ENCODE measurements at places on chromosomes 3 and 15. TPM values are rescaled to one million over a fixed set of nuclear protein-coding genes. Genes with fewer than 3 reads are reported as not detected.

Gene ITIH4
- total RNA-seq = 9.7 TPM

Gene NEK4
- total RNA-seq = 51.1 TPM

Gene H1-8
- total RNA-seq = not detected

Gene THBS1
- total RNA-seq = 34.6 TPM

Gene ROBO1
- 78.6 TPM for total RNA-seq

Gene PLAAT1
- total RNA-seq = 2.2 TPM

Gene ATP8B4
- 0.98 TPM for total RNA-seq

Gene NDN
- total RNA-seq = 46.9 TPM

GRCh38 chr3:125402639-125403038, 27.5 kb upstream of the ZNF148 start:
- no peak for DNase-seq

DNA sequence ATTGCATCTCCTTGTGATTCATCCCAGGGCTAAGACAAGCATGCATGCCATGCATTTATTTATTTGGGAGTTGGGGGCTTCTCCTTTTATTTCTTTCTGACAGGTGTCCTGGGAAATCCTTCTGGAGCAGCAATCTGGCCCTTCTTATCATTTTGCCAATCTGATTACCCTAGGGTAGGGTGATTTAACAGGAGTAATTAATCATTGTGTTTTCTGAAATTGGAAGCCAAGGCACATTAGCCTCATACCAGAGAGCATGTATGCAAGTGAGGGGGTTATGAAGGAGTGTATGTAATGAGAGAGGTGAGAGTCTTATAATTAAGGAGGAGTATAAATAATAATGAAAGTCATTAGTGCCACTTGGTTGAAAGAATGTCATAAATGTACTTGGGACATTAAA, 37.4 kb upstream of the ARPP21 start:
- no peak for DNase-seq

- DNase-seq = no peak
These were observed 87.8 kb upstream of the RNU6-1 start for GRCh38 chr15:67927501-67928168.

GRCh38 chr3:13746385-13746784, 133.5 kb downstream of the WNT7A start:
- DNase-seq = no peak

DNA sequence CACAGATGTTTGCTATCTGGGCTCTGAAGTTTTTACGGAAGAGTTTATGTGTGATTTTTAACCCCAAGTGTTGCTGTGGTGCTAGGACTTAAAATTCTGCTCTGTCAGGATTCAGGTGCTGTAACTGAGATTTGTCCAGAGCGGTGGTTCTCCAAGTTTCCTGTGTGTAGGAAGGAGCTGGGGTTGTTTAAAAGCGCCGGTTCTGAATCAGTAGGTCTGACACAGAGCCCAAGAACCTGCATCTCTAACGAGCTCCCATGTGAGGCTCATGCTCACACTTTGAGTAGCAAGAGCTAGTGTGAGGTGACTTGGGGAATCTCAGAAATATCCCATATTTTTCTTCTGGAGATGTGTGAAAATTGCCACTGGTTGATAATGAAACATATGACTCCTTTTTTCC, 325.5 kb downstream of the SATB1 start:
- no peak for DNase-seq

DNA sequence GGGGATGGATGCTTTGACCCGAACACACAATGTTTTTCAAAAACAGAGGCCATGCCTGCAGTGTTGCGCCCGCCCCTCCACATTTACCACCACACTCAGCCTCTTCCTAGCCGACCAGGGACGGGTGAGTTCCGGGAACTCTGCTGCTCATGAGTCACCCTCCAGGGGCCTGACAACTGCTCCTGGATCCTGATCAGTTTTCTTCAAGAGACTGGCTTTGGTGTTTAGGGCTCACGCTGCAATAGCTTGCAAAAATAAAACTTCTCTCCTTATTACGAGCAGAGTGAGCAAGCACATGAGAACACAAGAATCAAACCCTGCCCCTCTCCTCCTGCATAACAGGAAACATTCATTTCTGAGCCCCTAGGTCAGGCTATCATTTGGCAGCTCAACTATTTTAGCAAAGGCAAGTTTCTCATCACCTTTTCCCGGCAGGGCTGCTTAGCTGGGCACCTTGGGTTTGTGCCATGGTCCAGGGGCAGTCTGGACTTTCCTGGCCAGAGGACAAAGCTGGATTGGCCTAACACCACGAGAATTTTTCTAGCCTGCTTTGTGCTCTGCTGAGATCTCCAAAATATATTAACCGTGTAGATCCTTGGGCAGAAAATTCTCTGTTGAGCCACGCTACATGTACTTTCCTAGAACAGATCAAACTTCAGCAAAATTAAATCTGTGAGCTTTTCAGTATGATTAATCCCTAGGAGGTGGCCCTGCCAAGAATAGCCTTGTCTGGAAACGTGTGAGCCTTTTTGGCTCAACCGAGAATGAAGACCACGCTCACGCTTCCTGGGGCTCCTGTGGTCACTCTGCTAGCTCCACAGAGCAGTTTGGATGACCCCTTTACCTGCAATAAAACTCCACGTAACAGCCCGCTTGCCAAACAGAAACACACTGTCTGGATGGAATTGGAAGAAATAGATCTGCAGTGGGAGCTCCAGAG, 52.7 kb upstream of the SPATA12 start:
- no peak for DNase-seq

DNA sequence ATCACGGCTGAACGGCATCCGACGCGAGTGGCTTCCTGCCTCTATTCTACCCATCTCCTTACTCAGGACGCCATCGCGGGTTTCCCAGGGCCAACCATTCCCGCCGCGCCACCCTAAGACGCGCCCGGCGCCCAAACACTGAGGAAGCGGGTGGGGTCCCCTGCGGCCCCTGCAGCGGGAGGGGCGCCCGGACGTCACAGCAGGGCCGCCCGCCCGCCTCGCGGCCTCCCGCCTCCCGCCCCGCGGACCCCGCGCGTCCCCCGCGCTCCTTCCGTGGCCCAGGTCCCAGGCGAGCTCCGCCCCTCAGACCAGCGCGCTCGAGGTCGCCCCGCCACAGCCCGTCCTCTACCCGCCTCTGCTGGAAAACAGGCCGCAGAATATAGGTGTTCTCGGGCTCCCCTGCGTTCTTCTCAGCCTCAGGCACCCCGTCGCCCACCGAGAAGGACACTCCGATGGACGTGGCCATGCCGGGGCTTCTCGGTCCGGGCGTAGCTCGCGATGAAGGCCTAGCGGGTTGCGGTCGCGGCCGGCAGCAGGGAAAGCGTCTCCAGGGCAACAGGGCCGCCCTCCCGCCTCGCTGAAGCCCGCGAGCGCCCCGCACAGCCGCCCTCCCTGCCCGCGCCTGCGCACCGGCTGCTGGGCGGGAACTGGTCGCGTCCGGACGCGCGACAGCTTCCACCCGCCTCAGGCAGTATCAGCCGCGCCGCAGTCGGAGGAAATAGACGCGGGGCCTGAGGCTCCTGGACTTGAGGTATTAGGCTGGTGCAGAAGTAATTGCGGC, at the start of gene DYNLT2B:
Gene DYNLT2B, minus strand, starts transcription at position 554 of the 781 bp plus-strand sequence. Its CDS starts 88 bp downstream, at position 466.
- peak; percentile 83 for DNase-seq

DNA sequence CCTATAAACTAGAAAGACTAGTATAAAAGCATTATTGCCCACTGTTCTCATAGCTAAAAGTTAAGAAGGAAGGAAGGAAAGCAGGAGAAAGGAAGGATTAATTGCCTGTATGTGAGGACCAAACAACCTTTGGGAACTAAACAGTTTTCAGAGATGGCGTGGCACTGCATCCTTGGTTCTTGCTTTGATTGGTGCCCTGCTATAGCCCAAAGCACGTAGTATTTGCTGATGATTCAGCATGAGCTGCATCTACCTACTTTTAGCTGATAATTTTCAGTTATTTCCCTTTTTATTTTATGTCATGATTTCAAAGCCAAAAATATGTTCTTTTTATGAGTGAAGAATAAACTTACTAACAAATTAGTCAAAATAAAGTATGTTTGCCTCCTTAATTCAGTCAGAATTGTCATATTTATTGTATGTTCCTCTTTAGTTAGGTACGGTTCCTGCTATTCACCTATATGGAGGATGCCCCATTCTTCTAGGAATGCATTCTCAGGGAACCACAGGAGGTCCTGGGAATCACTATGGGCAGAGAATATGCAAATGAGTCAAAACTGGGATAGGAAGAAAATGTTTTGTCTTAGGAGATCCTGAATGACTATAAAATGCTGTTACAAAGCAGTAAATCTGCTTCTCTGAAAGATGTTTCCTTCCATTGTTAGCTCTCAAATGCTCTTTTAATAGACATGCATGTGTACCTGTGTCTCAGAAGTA, 65.4 kb upstream of the THSD4 start:
- DNase-seq = no peak

DNA sequence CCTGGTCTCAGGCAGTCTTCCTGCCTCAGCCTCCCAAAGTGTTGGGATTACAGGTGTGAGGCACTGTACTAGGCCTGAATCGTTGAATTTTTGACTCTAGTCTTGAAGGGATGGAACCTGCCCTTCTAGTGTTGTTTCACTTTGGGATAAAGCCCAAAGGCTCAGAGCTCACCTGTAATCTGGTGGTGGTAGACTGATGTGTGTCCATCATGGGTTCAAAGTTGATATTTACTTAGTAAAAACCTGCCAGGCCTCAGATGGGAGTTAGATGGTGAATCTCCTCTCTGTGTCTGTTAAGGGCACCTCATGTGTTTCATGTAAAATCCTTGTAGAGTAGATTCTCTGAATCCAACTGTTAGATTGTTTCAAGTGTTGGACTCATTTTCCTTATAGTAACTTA, 41.1 kb downstream of the FNDC3B start:
- DNase-seq = no peak

GRCh38 chr3:14019459-14019858, 105.2 kb downstream of the CHCHD4 start:
- DNase-seq = no peak

- DNase-seq = no peak
These were observed 85.2 kb upstream of the PRR23E start for GRCh38 chr3:127107491-127108375.

DNA sequence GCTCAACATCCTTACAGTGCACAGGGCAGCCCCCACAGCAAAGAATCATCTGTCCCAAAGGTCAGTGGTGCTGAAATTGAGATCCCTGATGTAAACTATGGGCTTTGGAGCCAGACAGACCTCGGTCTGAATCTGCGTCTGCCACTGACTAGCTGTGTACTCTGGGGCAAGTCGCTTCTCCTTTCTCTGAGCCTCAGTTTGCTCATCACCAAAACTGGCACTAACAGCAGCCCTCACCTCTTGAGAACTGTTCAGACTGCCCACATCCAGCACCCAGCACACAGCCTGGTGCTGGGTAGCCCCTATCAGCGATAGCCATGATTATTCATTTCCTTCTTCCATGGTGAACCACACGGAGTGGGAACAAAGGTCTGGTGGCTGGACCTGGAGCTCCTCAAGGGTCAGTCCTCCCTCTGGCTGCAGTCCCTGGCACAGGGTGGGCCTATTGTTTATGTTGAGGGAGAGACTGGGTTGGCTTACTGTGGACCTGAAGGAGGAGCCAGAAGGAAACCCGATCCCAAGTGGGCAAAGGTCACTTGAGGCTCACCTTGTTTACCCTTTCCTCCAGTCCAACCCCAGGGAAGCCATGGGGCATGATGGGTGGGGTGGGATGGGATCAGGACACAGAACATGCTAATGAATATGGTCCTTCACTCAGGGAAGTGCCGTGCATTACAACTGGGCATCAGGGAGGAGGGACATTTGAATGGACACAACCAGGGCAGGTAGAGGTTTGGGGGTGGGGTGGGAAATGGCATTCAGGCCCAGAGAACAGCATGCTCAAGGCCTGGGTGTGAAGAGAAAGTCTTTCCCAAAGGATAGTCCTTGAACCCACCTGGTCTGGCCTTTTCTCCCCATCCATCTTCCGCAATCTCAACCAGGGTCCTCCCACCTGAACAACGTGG, 1.6 kb upstream of the PRKCD start:
- peak; percentile 46 for DNase-seq

DNA sequence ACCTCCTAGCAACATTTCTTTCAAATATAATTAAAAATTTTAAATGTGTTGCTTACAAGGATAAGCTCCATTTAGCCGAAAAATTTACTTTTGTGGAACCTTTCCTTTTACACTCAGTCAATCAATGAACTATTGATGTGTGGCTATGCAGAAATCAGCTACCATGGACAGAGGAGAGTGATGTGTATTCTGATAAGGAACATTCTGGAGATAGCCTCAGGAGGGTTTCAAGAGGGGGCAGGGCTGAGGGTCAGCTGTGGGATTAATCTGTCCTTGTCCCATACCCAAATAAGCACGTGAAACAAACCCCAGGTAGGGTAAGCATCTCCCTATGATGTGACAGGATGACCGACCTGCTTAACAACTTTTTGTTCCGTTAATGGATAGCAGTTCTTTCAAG, 192.6 kb upstream of the PROK2 start:
- DNase-seq = no peak

DNA sequence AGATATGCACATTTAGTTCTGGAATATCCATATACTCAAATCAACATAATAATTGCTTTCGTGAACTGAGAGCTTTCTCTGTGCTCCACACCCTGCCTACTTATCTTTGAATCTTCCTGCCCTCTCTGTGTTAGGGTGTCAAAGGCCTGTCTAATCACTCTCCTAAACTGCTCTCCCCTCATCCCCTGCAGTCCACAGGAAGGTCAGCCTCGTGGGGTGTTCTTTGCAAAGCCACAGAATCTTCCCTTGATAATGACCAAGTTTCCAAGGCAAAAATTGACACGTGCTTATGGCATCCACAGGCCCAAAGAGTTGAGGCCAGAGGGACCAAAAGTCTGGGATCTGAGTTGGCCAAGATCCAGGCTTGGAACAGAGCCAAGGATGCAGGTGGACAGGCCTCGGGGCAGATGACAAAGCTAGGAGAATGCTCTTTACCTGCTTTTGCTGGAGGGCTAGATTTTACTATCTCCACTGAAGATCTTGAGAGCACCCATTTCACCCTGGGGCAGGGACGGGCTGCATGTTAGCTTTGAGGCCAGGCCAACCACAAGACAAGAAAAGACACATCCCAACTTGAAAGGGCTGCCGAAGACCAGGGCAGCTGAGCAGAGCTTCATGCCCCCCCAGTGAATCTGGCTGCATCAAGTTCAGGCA, 20.4 kb downstream of the BHLHE40 start:
- DNase-seq = no peak
